ENCODE measurements at places on chromosomes 3 and 15.

- DNase-seq, result no peak
Measured at GRCh38 chr3:105534491-105534890, 167.8 kb downstream of the ALCAM start.

- no peak for DNase-seq
Measured at GRCh38 chr15:63191895-63192618, 2.7 kb downstream of the RAB8B start.

- peak; percentile 56 for DNase-seq
Measured at GRCh38 chr15:38991126-38991525, 426.5 kb upstream of the RASGRP1 start.

- DNase-seq, result peak; percentile 90
Measured at GRCh38 chr3:57803647-57804081, 47.6 kb downstream of the SLMAP start.

- DNase-seq, result peak; percentile 18
Measured at GRCh38 chr3:189630767-189631372, 319 bp upstream of the TP63 start.

GRCh38 chr3:42805141-42805821 is 991 bp upstream of the HIGD1A start:
- DNase-seq, result no peak

- DNase-seq, result no peak
Measured at GRCh38 chr3:194162817-194163584, 27.1 kb downstream of the HES1 start.

DNA sequence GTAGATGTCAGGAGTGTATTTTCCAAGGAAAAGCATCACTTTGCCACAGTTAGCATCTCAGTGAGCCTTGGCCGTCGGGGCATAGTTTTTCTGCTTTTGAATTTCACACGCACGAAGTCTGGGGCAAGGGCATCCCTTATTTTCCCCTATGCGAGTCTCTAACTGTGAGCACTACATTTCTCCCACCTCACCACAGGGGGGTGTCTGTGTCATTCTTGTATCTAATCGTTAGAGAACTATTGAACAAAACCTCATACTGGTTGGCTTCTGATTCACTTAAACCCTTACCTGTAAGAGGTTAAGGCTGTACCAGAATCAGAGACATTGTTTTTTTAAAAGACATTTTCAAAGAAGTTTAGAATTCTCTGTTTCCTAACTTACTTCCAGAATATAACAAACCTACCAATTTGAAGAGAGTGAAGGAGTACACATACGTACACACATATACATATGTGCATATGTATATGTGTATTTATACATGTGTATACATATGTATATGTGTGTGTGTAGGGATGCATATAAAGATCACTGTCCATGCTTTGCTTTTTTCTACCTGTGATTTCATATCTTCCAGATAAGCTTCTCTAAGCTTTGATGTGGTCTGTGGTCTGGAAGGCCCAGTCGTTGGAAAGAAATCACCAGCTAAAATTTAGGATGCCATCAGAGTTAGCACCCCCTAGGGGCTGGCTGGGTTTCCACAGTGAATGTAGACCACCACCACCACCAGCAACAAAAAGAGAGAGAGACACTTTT is 49.4 kb downstream of the MYZAP start:
- peak; percentile 39 for DNase-seq

DNA sequence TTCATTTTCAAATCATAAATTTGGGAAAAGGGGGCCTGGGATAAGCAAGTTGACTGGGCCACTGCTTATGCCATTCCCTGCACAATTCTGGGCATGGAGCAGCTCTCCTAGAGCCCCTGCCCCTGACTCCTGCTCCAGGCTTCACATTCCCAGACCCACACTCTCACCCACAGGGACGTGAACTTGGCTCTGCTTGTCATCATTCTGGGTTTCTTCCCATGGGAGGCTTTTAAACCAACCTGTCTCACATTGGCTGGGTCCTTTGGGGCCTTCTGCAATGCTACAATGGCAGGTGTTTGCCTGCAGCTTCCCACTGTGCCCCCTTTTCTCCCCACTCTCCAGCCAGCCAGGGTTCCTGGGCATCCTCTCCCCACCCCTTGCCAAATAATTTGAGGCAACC is 49.1 kb downstream of the CYP19A1 start:
- DNase-seq, result no peak

GRCh38 chr3:129505341-129505740 is 23.1 kb upstream of the RHO start:
- DNase-seq, result no peak

GRCh38 chr3:53144862-53145712 is 14.9 kb upstream of the RFT1 start:
- DNase-seq, result no peak

- DNase-seq, result no peak
Measured at GRCh38 chr15:41072013-41072412, 44.1 kb downstream of the INO80 start.

DNA sequence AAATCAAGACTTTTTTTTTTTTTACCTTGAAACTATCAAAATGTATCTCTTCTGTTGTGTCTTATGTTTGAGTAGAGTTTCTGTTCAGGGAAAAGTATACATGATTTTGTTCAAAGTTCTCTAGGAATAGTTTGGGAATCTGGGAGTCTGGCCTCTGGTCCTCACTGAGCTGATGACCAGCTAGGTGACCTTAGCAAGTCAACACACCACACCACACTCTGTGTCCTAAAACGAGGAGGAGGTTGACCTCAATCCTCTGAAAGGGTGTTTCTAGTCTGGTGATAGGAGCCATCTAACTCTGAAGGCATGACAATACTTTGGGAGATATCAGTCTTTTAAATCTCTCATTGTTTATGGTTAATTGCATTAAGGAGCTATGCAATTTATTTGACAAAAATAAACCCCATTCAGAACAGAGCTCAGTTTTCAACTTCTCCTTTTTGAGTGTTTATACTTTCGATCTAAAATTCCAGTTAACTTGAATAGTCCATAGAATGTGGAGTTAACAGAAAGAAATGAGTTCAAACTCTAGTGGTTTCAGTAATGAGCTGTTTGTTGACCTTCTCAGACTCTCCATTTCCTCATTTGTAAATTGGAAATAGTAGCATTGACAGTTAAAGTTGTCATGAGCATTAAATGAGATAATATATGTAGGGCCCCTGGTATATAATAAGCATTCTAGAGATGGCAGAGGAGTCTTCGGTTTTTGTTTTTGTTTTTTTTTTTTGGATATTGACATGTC is 112.2 kb upstream of the LRRN1 start:
- no peak for DNase-seq

GRCh38 chr15:45101749-45102148 is 12.2 kb downstream of the DUOX2 start:
- DNase-seq, result no peak

DNA sequence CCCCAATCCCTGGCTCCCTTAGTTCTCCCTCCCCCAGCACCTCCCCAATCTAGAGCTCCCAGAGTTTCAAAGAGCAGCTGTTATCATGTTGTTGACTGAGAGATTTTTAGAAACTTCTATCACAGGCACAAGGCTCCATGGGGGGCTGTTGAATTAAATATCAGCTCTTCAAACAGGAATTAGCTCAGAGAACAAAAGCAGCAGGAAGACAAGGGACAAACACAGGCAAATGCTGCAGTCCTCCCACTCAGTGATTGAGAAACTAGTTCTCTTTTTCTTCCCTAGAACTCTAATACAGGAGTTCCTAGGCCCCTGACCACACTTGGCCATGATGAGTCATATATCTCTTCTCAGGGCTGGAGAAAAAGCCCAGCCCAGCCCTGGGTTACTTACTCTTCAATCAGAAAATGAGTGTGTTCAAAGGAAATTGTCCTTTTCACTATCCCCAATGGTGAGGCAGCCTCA is 262.1 kb downstream of the IGSF11 start:
- DNase-seq, result no peak

GRCh38 chr3:5221701-5222100 is 34.2 kb downstream of the EDEM1 start:
- DNase-seq, result no peak

DNA sequence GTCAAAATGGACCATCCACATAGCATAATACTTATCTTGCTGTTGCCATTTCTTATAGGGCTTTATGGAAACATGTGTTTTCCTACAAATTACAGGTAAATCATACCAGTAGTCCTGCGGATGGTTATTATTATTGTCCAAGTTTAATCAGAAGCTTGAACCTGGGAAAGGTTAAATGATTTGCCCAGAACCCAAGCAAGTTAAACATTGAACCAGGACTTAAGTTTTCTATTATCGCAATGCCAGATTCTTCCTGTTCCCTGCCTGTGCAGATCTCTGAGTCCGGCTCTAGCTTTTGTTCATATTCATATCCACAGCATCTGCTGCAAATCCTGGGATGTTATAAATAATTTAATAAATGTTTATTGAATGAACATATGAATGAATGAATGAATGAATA is 12.5 kb downstream of the LPP start:
- no peak for DNase-seq

- DNase-seq, result no peak
Measured at GRCh38 chr3:15015456-15015855, 49.7 kb downstream of the MRPS25 start.

GRCh38 chr3:124829178-124829818 is 57.9 kb downstream of the ITGB5 start:
- no peak for DNase-seq

DNA sequence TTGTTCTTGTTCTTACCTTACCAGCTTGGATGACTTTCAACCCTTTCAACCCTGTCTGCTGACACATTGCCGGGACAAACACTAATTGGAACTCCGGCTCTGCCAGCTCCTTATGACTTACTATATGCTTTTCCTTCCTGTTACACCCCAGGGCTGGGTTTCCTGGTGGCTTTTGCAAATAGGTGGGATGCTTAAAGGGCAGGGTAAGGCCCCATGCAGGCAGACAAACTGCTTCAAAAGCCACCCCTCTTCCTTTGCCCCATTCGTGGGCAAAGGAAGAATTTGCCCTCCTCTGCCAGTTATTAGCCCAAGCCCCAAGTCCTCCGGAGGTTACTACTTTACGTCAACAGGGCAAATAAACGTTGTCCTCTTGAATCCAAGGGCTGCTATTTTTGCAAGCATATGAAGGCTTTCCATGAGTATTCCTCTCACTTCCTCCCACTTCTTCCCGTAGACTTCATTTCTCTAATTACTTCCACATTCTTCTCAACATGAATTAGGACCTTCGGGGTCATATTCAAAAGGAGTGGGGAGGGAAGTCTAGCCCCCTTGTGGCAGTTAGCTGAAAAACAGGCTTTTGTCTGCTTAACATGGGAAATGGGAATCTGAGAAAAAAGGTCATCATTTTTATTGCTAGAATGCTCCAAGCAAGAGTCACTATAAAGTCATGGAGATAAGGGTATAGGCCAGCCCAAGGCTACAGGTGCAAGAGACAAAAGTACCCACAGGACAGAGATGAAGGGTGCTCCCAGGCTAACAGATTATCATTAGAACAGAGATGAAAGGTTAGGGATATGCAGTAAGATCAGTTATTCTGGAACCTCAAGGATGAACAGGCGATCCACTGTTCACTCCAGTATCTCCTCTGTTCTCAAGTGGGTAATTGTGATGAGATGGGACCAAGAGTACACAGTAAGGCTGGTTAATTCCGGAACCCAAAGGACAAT is 56.3 kb upstream of the FSTL1 start:
- peak; percentile 59 for DNase-seq

- peak; percentile 40 for DNase-seq
Measured at GRCh38 chr3:156449710-156450574, 105.0 kb downstream of the SSR3 start.

- DNase-seq, result no peak
Measured at GRCh38 chr15:63189941-63190768, 749 bp downstream of the RAB8B start.

DNA sequence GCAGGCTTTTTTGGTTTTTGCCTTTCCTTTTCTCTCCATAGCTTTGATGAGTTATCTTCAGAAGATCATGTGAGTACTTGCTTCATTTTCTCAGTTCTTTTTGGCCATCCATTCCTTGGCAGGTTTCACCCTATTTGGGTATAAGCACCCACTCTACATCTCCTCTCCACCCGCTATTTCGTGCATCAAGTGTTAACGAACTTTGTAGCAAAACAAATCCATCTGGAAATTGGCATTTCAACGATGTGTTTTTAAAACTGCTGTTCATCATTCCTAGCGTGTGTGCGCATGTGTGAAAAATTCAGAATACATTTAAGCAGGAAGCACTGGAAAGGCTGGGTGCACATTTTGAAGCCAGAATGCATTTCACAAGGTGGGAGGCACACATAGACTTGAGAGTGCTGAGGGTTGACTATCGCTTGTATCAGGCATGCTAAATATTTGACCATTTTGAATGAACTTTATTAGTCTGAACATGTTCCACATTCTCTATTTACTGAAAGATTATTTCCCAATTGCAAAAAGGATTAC is 89.7 kb upstream of the FHIT start:
- DNase-seq, result no peak

GRCh38 chr15:52445553-52445952 is 83.1 kb downstream of the MYO5A start:
- no peak for DNase-seq

GRCh38 chr3:149395107-149396089 is 17.9 kb upstream of the TM4SF1 start:
- peak; percentile 82 for DNase-seq

- DNase-seq, result no peak
Measured at GRCh38 chr3:16838561-16838960, 46.2 kb upstream of the PLCL2 start.

DNA sequence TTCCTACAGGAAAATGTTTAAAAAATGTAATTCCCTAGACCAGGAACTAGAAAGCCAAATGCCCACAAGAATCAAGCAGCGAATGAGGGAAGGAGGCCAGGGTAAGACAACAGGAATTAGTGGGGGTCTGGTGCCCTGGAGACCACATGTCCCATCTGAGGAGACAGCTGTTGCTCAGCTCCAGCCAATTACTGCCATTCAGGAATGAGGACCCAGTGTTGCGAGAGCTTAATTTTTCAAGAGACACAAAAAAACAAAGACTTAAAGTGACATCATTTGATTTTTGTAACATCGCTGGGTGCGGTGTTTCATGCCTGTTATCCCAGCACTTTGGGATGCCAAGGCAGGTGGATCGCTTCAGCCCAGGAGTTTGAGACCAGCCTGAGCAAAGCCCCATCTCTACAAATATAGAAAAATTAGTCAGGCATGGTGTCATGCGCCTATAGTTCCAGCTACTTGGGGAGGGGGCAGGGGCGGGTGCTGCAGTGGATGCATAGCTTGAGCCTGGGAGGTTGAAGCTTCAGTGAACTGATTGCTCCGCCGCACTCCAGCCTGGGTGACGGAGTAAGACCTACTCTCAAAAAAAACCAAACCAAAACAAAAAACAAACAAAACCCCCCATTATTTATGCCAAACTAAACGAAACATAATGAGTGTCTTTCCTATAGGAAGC is 52.8 kb upstream of the LRIG1 start:
- no peak for DNase-seq

- DNase-seq, result no peak
Measured at GRCh38 chr3:61648481-61648880, 87.1 kb downstream of the PTPRG start.

DNA sequence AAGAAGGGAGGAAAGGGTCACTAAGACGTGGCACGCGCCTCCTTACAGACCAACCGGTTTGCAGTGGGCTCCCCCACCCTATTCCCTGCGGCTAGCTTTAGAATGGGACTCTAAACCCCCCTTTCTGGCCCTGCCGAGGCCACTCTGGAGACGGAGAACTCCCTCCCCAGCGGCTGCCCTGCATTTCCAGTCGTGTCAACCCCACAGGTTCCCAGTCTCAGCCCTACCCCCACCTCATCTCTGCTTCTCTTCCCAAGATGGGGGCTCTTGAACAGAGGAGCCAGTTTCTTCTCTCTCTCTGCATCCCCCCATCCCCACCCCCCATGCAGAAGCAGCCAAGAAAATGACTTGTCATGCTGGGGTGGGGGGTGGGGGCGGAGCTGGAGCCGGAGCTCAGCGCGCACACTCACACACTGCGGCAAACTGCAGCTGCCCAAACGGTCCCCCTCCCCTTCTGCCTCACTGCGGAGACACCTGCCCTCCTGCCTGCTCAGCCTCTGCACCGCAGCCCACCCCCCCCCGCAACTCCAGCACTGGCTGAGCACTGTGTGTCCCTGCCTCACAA is 871 bp downstream of the MAP1A start:
- DNase-seq, result peak; percentile 27
